ENCODE measurements at places on chromosomes 5 and 9.

DNA sequence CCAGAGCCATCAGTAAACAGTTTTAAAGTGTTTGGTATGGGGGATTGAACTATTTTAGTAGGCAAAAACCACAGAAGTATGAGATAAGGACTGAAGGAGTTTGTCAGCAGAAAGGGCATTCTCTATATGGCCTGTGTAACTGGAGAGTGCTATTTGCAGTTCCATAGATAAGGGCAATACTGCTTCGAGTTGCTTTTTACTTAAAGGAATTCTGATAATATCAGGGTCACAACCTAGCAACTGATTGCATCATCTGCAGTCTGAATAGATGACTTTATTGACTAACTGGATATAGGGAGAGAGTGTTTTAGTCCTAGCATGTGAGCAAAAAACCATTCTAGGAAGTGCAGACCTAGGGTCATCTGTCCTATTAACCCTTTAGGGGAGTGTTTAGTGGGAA, 645.2 kb upstream of the PTPRD start:
- no peak for DNase-seq

DNA sequence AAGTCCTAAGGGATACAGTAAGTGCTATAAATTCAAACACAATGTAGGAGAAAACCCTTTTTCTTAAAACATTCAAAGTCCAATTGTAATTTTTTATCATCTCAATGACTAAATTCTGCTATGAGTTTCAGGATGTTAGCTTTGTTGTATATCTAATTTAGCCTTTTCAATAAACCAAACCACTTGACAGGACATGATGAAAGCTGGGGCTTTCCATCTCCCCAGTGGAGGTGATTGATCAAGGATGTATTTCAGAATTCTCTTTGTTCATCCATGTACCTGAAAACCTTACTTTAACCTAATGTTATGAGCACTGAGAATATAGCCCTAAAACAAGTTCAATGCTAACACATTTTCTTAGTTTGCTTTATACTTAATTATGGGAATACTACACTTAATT, 639.0 kb upstream of the ITGA1 start:
- no peak for DNase-seq

DNA sequence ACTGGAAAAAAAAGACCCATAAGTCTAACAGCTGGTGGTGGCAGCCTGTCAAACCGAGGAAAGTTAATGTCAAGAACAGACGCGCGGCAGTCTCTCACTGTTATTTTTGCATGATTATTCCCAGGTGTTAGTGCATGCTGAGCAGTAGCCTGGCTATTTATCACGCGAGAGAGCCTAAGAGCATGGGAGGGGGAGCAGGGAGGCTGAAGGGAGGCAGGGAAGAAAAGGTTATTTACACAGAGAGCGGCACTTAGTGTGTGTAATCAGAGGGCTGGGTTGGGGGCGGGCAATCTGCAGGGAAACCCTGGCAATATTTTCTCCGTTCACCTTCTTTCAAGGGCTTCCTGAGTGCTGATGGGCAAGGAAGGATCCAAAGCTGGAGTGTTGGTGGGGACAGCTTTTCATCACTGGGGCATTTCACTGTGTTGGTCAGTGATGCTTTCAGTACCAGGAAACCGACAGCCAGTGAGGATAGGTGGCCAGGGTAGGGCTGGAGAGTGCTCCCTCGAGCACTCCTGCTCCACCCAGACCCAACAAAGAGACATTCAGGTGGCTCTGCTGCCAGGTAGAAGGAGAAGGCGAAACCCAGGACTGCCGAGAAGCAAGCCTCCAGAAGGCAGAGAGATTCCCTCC, 39.6 kb downstream of the ZNF608 start:
- no peak for DNase-seq

GRCh38 chr9:88747768-88748167, 212.8 kb downstream of the NXNL2 start:
- no peak for DNase-seq

DNA sequence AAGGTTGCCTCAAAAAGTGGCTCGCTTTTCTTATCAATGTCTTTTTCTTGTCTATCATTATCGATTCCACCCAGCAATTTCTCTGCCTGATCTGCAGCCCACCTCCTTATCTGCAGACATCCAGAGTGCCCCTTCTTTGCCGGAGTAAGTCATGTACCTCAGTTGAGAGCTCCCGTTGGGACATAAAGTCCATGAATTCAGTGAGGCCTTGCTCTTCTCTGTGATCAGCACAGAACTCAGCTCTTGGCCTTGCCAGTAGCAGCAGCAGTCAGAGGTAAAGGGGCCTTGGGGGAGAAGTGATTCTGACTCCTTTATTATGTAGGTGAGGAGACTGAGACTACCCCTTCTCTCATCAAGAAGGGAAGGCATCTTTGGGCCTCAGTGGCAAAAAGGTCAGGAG, 24.9 kb upstream of the DCAF12 start:
- no peak for DNase-seq

- DNase-seq, result no peak
Measured at GRCh38 chr9:114386886-114387679, 699 bp downstream of the AKNA start.

- no peak for DNase-seq
Measured at GRCh38 chr9:99752417-99753109, 69.1 kb upstream of the NR4A3 start.

GRCh38 chr9:127707766-127708165, 978 bp downstream of the CFAP157 start:
- no peak for DNase-seq

DNA sequence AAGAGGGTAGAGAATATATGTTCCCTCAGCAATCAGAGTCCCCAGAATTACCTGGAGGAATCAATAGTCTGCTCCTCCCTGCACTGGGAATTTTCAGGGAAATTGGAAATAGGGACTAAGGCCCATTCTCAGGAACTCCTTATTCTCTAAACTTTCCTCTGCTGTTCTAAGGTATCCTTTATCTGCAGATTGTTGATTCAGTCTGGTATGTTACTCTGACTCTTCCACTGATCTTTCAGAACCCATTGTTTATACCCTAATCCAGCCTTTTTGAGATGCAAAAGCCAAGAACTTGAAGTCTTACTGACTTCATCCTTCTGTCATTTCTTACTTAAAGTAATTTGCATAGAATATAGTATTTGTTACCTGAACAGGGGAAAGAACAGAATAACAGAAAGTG, 143.5 kb upstream of the PPP1R2B start:
- no peak for DNase-seq

- no peak for DNase-seq
Measured at GRCh38 chr9:128358861-128359260, 12.3 kb upstream of the URM1 start.

- no peak for DNase-seq
Measured at GRCh38 chr5:167763772-167764171, 527.7 kb upstream of the WWC1 start.

DNA sequence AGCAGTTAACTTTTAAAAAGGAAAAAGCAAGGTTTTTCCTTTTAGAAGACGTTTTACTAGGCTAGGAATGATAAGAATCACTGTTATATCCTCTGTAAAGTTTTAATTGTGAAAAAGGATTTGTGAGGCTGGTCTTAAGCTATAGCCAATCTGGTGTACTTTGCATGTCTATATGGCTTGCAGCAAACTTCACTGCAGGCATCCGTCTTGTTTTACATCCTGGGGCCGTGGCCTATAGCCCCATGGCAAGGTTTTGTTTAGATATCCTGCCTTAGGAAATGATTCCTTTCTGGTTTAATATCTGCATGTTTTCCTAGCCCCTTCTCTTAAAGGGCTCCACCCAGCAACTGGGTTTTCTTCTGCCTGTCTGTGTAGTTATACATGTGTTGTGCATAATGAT, 272.8 kb downstream of the ICE1 start:
- no peak for DNase-seq

GRCh38 chr5:132466433-132467286, 23.9 kb downstream of the IRF1 start:
- no peak for DNase-seq

DNA sequence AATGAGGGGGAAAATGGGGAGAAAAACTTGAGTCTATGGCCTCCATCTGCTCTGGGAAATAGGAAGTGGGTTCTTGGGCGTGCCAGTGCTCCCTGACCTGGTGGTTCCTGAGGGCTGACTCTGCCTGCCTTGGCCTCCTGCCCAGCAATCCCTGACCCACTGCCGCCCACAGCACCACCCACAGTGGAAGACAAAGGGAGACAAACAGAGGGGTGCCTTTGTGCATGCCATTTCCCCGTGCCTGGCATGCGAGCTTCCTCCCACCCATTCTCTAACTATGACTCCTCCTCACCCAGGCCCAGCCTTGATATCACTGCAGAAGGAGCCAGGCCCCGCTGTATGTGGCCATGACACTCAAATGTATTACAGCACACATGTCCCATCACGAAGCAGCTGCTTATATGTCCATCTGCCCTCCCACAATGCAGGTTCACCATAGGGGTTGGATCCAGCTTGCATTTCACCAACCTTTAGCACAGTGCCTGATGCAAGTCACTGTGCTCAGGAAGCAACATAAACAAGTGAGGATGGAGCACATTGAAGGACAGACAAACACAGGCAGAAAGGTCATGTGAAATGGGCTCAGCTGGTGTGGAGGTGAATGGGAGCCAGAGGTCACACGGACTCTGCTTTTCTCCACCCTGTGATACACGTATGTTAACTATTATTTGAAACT, 84.4 kb downstream of the ADRB2 start:
- DNase-seq, result no peak

GRCh38 chr5:22643356-22643755, 209.8 kb downstream of the CDH12 start:
- DNase-seq, result no peak

DNA sequence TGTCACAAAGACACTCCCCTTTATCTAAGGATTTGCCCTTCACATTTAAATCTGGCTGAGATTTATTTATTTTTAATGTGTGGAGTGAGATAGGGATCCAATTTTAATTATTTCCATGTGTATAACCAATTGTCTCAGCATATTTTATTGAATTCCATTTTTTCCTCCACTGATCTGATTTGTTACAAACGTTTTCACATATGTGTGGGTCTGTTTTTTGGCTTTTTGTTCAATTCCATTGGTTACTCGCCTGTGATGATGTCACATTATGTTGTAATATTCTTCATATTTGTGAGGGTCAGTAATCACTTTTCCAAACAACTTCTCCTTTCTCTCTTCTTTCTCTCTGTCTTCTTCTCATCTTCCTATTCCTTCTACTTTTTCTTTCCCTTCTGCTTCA, 278.3 kb upstream of the RFX3 start:
- DNase-seq, result no peak

GRCh38 chr9:27162045-27162444, 53.0 kb downstream of the TEK start:
- no peak for DNase-seq

DNA sequence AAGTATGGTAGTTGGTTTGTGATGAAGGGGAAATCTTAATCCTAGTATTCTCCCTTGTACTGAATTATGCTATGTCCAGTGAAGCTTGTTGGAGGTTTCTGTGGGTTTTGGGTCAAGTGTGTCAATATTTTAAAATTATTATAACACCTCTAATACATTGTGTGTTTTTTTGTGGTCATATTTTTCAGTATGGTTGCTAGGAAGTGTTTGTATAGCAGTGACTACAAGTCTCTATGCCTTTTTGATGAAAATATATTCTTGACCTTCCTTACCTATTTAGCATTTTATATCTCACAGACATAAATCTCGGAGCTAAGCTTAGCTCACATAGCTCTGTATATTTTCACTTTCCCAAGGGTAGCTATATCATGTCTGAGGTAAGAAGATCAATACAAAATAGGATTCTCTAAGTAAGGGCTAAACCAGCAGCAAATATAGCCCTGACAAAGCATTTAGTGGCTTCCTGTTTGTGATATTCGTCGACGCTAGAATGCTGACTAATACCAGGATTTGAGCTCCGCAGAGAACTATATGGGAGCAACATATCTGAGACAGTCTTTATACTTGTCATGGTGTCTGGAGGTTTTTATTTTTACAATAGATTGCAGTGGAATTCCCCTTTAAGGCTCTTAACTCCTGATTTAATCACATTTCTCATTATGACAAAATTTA, 82.3 kb downstream of the MACIR start:
- DNase-seq, result no peak

GRCh38 chr9:131707733-131708157, 32.1 kb downstream of the RAPGEF1 start:
- no peak for DNase-seq

DNA sequence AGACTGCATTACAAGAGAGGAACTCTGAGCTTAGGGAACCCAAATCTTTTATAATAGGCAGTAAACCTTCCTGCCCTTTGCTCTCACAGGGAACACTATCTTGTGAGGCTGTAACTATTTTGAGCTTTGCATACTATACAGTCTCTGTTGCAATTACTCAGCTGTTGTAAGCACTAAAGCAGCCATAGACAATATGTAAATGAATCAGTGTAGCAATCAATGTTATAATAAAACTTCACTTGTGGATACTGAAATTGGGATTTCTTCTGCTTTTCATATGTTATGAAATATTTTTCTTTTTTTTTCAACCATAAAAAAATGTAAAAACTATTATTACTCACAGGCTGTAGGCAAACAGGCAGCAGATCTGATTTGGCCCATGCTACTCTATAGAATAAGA, 16.7 kb upstream of the UBQLN1 start:
- no peak for DNase-seq

GRCh38 chr5:157930710-157931109, 71.8 kb upstream of the CLINT1 start:
- no peak for DNase-seq

DNA sequence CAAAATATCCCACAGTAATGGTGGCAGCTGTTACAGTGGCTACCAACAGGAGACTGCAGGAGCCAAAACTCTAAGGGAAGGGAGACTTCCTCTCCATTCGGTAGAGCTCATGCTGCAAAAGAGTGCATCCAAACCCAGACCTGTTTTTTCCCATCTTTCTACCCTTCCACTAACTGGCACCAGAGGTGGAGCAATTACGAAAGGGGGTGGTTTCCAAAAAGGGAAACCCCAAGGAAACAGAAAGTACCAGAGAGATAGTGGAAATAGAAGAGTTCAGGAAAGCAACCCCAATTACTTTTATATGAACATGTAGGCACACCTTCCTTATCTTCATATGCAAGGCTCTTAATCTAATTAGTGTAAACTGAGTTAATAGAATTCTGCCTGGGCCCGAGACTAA, 7.3 kb upstream of the WDR41 start:
- DNase-seq, result no peak

DNA sequence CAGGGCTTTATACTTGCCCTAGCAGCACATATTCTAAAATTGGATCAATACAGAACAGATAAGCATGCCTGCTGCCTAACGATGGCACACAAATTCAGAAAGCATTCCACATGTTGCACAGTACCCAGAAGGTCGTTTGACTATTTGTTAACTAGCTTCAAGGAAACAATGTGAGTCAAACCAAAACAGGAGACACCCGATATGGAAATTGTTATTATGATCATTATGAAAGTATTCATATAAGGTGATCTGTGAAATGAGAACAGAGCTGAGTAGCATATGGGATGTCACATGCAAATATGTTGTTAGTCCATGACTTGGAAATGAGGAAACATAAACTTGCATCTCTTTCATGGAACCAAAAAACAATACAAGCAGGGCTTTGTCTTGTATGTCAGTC, 56.3 kb upstream of the BICD2 start:
- DNase-seq, result no peak

GRCh38 chr5:159181152-159181551, 28.2 kb downstream of the RNF145 start:
- DNase-seq, result no peak

GRCh38 chr5:146699138-146699537, 179.4 kb downstream of the PPP2R2B start:
- DNase-seq, result no peak

GRCh38 chr9:20212806-20213205, 409.5 kb downstream of the MLLT3 start:
- no peak for DNase-seq

GRCh38 chr9:16501141-16501540, 369.3 kb downstream of the BNC2 start:
- no peak for DNase-seq

GRCh38 chr5:178339272-178339671, 106.7 kb upstream of the PHYKPL start:
- DNase-seq, result no peak
